AG04449 (cell line): ENCODE measurements at places on chromosomes 12 and 14.
A peak's percentile ranks its signal among the peaks of the same experiment; 100 is the strongest.

GRCh38 chr12:4439736-4440135, 5.9 kb downstream of the FGF6 start:
- DNase-seq: no peak

- no peak for DNase-seq
Observed at GRCh38 chr12:103469719-103470118, 26.0 kb downstream of the C12orf42 start.

- DNase-seq: no peak
Observed at GRCh38 chr14:71358209-71358931, 451.1 kb downstream of the PCNX1 start.

DNA sequence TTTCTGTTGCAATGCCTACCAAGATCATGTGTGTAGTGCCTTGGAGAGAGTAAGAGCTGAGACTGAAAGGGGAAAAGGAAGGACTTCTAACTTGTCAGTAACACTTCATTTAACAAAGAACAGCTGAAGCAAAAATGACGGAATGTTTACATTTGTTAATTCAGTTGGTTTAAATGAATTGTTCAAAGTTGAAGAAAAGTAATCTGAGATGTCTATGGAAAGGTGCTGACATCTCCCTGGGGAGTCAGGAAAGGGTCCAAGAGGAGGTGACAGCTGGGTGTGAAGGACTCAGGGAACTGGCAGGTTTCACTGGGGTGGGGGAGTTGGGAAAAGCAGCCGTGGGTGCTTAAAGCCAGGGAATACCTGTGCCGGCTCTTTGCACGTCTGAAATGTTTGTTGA, 7.9 kb downstream of the TMEM63C start:
- no peak for DNase-seq

DNA sequence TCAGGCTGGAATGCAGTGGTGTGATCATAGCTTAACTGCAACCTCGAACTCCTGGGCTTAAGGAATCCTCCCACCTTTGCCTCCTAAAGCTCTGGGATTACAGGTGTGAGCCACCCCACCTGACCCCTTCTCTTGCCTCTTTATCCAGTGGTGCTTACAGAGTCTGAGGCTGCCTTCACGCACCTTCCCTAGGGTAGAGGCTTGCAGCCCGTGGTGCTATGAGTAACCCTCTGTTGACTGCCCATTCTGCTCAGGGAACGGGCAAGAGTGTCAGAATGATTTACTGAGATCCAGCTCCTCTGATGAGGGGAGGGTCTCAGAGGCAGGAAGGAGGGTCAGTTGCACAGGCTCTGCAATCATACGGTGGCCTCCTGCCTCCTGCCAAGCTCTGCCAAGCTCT, 125.1 kb upstream of the TBX3 start:
- DNase-seq: no peak

- DNase-seq: peak; percentile 92
Observed at GRCh38 chr14:52025310-52025709, 36.0 kb downstream of the RTRAF start.

DNA sequence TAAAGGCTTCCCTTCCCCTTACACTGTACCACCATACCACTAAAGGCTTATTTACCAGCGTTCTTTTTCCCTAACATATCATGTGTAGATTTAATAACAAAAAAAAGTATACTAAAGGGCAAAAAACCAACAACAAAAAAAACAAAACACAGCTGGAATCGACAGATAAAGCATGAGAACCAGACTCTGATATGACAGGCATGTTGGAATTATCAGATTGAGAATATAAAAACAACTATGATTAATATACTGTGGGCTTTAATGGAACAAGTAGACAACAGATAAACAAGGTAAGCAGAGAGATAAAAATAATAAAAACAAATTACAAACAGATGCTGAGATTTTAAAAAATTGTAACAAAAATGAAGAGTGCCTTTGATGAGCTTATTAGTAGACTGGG, 754.1 kb upstream of the MDGA2 start:
- no peak for DNase-seq

- no peak for DNase-seq
Observed at GRCh38 chr14:104214431-104215218, 76.2 kb downstream of the KIF26A start.

- no peak for DNase-seq
Observed at GRCh38 chr14:60093606-60094005, 1.9 kb downstream of the PCNX4 start.

DNA sequence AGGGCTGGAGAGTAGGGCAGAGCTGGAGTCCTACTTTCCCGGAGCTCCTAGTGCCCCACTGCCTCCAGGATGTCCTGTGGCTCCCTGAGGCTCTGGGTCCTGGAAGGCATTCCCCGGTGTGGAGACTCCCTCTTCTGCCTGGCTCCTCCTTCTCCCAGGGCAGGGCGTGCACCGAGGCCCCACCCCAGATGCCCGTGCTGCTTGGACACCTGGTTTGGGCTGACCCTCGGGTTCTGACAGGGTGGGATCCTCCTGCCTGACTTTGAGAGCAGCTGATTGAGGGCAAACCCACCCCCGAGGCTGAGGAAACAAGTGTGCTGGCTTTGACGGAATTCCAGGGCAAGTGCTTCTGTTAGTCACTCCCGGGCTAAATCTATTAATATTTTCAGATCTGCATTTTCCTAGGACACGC, 15.4 kb downstream of the TEAD4 start:
- no peak for DNase-seq

DNA sequence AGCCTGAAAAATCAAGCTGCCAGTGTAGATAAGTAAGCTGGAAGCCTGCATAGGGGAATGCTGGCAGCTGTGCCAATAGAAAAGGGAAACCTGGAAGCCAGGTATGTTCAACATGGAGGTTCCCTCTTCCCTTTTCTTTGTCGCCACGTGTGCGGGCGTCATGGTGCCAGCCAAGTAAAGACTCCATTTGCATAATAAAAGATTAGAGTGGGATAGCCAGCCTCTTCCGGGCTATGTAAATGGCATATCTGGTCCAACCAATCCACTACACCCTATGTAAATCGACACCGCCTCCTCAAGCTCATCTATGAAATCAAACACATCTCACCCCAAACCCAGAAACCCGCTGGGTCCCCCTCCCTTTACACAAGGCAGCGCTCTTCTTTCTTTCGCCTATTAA, 5.6 kb upstream of the ADGRD1 start:
- DNase-seq: no peak

DNA sequence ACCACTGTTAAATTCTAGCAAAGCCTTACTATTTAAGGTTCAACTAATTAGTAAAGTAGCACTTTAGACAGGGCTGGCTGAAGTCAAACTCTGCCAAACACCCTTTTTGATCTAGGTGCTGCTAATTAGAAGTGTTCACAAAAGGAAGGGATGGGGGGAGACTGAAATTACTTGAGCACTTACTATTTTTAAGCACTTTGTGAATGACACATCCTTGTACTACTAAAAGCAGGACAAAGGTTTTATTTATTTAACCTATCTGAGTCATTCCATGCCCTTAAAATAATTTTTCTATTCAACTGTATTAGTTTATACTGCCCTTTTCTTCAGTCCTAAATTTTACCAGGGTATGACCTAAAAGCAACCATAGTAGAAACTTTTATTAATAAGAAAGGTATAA, 20.1 kb downstream of the MBIP start:
- DNase-seq: no peak

- no peak for DNase-seq
Observed at GRCh38 chr12:112900298-112901145, 6.2 kb upstream of the OAS1 start.

DNA sequence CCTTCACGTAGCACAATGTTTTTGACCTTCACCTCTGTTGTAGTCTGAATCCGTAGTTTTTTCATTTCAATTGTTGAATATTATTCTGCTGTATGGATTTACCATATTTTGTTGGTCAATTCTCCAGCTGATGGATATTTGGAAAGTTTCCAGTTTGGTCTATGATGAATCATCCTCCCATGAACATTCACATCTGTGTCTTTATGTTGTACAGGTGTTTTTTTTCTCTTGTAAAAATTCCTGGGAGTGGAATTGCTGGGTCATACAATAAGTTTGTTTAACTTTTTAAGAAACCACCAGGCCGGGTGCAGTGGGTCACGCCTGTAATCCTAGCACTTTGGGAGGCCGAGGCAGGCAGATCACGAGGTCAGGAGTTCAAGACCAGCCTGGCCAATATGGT, 36.7 kb upstream of the GNG2 start:
- no peak for DNase-seq

GRCh38 chr12:69913526-69913925, 88.5 kb downstream of the MYRFL start:
- DNase-seq: no peak

DNA sequence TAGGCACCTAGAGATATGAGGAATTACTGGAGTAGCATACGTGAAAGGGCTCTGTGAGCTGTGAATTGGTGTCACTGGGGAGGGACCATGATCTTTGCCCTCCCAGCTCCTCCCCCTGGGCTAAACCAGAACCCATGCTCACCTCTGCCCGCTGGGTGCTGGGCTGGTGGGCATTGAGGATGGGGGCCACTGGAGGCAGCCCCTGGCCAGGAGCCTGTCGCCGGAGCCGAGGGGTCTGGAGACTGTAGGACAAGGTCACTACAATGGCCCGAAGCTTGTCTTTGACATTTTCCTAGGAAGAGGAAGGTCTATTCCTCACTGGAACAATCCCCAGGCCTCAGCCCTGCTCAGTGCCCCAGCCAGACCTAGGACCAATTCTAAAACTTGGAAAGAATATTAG, 11.6 kb downstream of the ITGA7 start:
- DNase-seq: no peak

- no peak for DNase-seq
Observed at GRCh38 chr12:121970581-121971300, 50.9 kb upstream of the BCL7A start.

DNA sequence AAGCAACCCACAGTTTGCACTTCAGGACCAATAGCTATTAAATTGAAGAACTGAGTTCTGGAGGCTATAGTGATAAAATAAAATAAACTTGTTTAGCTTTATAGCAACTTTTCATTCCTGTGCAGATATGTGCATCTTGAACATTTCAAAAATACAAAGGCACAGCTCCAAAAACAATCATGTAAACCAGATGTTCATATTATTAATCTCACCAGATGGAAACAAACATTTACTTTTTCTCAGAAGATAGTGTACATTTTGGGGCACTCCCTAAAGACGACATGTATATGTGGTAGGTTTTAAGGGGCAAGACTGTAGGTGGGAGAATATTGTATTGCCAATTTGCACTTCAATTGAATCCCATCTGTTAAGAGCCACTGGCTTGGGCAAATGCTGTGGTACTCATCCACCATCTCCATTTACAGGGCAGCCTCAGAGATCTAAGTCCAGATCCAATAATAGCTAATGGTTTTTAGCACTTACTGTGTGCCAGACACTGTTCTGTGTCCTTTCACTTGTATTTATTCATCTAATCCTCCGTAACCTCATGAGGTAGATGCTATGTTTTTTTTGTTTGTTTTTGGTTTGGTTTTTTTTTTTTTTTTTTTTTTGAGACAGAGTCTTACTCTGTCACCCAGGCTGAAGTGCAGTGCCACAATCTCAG, 49.1 kb downstream of the PTGER2 start:
- no peak for DNase-seq

GRCh38 chr12:52006726-52007157, at the start of gene TAMALIN:
TAMALIN (plus strand) TSS chr12:52006946; CDS start chr12:52007020, 74 bp downstream.
- no peak for DNase-seq
